ENCODE measurements at places on chromosomes 3 and 15.
A peak's percentile ranks its signal among the peaks of the same experiment; 100 is the strongest.

DNA sequence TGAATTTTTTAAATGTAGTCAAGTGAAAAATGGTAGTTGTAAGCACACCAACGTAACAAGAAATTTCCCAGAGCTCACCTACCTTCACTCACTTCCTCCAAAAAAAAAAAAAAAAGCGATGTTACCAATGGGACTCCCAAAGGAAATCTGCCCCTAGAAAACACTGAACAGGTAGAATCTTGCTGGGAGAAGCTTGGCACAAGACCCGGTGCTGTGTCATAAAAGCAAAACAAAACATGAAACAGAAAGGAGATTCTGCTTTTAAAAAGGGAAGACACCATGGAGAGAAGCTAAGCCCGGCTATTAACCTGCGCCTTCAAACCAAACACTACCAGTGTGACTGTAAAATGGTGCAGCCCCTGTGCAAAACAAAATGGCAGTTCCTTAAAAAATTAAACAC, 40.5 kb downstream of the PGPEP1L start:
- no peak for DNase-seq

- DNase-seq, result peak; percentile 73
Measured at GRCh38 chr3:120093119-120093910, 932 bp downstream of the GSK3B start.

DNA sequence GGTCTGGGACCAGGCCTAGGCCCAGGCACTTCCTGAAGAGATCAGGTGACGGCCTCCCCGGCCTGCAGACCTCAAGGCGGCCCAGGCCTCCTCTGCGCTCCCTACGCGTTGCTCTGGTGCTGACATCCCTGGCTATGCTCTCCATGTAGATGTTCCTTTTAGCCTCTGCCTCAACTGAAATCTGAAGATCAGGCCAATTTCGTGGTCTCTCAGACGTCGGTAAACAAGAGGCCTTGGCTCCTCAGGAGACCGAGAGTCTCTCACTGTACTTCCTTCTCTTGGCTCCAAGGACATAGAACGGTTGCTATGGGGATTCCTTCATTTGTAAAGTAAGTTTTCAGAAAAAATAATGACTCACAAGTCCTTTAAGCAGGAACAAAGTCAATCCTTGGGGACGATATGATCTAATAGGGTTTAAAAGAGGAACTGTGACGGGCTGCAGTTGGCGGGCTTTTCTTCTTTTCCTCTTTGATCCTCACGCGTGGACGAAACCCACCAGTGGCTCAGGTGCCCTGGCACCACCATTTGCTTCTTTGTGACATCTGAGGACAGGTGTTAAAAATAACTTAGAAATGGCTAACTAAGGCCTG, 55.6 kb upstream of the CGNL1 start:
- no peak for DNase-seq

DNA sequence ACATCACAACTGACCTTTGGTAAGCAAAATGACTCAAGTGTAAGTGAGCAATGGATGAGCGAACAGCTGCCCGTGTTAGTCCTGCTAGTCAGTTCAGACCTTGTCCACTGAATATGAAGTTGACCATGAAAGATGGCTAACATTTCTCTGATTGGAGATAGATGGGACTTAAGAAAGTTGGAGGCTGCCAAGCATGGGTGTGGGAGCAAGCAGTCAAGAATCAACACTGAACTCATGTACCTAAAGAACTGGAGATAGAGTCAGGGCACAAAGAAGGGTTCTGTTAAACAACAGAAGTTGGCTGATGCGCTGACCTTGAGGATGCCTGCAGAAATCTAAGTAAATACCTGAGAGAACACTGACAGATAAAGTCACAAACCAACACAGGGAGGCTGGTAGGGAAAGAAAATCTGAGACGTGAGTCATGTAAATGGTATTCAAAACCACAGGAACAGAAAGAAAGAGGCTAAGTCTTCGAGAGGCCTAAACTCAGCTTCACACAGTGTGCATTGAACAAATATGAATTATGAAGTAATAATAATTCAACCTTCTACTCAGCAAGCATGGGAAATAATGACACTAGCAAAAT, 30.7 kb upstream of the ANPEP start:
- DNase-seq, result no peak

- no peak for DNase-seq
Measured at GRCh38 chr3:43055393-43055792, 50.5 kb downstream of the POMGNT2 start.
